Thoracic aorta (tissue), 2 donors: ENCODE measurements at places on chromosomes 2 and 18. TPM values are rescaled to one million over a fixed set of nuclear protein-coding genes. Genes with fewer than 3 reads are reported as not detected.
A peak's percentile ranks its signal among the peaks of the same experiment; 100 is the strongest.

DNA sequence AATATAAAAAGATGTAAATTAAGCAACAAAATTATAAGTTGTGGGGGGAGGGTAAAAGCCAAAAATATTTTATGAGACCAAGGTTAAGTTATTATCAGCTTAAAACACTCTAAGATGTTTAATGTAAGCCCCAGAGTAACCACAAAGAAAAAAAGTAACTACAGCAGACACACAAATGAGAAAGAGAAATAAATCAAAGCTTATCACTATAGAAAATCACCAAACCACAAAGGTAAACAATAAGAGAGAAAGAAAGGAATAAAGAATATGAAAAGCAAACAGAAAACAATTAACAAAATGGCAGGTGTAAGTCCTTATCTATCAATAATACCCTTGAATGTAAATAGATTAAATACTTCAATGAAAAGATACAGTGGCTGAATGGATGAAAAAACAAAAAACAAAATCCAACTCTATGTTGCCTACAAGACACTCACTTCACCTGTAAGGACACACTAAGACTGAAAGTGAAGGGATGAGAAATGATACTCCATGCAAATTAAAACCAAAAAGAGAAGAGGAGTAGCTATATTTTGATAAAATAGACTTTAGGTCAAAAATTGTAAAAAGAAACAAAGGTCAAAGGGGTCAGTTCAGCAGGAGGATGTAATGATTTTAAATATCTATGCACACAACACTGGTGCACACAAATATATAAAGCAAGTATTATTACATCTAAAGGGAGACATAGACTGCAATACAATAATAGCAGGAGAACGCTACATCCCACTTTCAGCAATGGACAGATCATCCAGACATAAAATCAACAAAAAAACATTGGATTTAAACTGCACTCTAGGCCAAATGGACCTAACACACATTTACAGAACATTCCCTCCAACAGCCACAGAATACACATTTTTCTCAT is 80.7 kb downstream of the PTPN2 start:
- DNase-seq = no peak

DNA sequence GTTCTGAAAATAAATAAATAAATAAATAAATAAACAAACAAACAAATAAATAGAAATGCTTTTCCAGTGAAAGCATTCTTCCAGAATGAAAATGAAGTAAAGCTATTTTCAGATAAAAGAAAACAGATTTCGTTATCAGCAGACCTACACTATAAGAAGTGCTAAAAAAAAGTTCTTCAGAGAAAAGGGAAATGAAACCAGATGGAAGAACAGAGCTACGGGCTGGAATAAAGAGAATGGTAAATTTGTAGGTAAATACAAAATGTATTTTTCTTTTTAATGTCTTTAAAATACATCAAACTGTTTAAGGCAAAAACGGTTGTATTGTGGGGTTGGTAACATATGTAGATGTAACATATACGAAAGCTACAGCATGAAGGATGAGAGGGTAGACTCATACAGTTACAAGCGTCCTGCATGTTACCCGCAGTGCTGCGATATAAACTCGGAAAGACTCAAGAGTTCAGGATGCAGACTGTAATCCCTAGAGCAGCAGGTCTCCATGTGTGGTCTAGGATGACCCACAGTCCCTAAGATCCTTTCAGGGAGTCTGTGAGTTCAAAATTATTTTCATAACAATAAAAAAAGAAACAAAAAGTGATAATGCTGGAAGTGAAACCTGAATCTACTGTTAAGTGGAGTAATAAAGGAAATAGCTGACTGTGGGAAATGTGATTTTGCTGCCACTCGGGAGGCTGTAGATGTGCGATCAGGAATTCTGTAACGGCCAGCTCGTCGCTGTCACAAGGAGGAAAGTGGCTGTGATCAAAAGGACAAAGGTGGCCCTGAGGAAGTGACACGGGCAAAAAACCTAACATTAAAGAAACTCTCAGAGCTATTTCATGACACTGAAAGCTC is 5.3 kb upstream of the RAB12 start:
- DNase-seq = no peak

DNA sequence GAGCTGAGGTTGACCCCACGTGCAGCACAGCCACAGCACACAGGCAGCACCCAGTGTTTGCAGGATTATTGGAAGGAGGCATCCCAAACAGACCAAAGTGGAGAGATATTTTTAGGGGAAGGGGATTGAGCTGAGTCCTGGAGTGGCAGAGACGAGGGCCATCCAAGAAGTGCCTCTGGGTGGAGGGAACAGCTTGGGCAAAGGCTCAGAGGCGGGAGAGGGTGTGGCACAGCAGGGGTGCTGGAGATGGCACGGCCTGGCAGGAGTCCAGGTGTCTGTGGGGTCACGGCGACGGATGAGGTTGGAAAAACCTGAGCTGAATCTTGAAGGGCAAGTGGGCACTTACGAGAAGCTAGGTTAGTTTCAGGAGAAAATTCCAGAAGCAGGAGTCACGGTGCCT is 60.6 kb downstream of the INHBB start:
- no peak for DNase-seq

- no peak for DNase-seq
These were observed 461.6 kb downstream of the BCL11A start for GRCh38 chr2:60091894-60092293.

- DNase-seq = no peak
These were observed 21.3 kb downstream of the INHBB start for GRCh38 chr2:120367221-120367620.

DNA sequence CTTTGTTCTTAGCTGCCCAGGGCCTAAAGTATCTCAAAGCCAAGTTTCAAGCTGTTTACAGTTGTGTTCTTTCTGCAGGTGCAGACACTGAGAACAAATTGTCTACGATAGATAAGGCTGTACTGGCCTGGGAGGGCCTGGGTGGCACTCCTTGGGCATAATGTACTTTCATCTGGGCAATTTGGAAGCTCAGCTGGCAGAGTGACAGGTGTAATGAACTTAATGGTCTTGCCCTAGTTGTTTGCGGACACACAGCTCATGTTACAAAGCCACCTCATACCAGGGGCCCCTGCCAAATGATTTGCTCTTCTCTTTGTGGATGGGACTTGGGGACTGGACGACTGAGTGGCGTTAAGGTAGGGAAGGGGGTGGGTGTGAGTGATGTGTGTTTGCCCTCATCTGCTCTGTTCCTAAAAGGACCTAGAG is 4.3 kb downstream of the LDLRAD4 start:
- no peak for DNase-seq

DNA sequence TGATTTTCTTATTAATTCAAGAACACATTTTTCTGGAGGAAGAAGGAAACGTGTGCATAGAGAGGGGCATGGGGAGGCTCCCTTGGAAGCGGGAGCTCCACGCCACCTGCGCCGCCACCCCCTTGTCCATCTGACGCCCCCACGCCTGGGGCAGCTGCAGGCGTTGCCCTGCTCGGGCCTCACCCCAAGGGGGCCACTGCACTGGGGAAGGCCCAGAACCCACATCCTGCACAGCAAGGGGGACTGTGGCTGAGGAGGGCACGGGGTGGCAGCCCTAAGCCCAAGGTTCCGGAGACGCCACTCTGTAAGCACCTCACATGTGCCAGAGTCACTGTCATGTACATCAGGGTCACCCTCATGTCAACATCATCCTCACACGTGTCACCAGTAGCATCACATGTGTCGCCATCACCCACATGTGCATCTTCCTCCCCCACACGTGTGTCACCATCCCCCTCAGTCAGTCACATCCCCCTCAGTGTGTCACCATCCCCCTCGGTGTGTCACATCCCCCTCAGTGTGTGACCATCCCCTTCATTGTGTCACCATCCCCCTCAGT is 486.7 kb upstream of the SALL3 start:
- DNase-seq = no peak

GRCh38 chr2:174286172-174286571 is 37.8 kb upstream of the OLA1 start:
- DNase-seq = no peak

- DNase-seq = no peak
These were observed 367.0 kb upstream of the RAB12 start for GRCh38 chr18:8242151-8242696.

DNA sequence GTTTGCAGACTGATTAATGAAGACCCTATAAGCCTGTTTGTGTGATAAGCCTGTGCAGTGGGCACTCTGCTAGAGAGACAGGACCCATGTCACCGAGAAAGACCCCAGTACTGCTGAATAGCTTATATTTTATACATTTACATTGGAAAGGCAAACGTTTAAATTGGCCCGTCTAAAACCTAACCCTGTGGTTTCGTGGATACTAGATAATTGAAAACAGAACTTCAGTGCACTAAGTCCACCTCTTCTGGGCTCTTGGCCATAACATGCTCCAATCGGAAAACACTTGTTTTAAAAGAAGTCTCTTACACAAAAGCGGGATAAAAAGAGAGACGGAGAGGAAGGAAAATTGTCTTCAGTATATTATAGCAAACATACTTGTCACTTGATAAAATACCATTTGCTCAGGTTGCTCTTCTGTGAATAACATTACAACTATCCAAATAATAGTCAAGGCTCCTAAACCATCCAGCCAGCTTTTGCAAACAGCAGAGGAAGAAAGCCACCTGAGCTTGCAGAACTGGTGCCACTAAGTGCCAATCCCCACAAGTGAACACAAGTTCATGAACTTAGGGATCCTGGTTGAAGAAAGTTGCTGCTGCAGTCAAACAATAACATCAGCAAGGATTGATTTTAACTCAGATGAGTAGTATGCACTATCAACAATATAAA is 218.4 kb upstream of the FN1 start:
- DNase-seq = no peak

DNA sequence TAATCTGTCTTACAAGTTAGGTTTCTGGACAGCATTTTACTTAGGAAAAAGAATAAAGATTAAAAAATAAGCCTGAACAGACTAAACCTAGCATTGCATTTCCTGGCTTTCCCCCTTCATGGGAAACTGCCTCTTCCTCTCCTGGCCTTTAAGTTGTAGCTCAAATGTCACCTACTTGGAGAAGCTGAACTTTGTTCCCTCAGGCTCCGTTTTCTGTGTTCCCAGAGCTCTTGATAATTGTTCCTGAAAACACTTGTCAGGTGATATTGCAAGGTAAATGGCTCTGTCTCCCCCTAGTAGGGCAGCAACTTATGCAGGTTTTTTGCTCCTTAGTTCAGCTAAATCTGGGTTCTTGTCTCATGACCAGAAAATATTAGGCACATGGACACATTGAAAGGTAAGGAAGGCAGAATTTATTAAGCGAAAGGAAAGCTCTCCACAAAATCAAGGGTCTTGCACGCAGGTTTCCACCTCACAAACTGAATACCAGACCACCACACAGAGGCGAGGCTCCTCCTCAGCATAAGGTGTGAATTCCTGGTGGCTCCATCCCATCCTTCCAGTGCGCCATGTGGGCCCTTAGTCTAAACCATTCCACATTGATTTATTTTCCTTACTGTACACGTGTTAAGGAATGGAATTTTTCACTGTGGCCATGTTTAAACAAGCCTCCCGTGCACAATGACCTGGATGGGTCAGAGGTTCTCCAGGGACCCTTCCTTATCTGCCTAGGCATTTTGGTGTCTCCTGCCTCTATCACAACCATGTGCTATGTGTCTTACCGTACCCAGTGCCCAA is 229.3 kb downstream of the HNMT start:
- DNase-seq = no peak

- no peak for DNase-seq
These were observed 26.0 kb upstream of the GLI2 start for GRCh38 chr2:120709608-120710041.

DNA sequence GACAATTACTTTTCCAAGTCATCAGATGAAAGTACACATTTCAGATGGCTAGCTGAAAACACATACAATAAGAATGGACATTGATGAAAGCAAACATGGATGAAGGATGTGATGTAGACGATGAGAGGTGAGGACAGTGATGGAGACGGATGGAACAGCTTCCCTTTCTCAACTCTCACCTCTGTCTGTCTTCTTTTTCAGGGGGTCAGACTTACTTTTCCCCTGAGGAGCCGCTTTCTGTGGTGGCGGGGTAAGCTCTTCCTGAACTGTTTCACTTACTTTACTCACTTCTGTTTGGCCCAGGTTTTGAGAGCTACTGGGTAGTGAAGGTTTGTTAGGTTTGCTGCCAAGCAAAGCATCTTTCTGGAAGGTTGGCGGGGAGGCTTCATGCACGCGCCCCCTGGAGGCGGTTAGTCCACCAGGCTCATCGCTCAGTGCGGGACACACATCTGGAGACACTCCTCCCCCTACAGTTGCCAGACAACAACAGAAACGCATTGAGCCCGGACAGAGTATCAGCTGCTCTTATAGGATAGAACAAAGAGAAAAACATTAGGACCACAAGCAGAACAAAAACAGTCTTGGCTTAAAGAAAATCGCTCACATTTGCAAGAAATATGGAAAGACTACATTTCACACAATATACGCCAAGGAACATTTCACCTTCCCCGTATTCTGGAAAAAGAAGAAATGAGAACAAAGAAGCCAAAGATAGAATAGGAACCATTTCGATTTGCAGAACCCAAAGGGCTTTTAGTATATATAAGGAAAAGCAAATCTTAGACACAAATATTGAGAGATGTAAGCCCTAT is 90.5 kb downstream of the MYOM1 start:
- peak; percentile 37 for DNase-seq

- DNase-seq = no peak
These were observed 158.4 kb downstream of the BCL2 start for GRCh38 chr18:63161032-63161760.

DNA sequence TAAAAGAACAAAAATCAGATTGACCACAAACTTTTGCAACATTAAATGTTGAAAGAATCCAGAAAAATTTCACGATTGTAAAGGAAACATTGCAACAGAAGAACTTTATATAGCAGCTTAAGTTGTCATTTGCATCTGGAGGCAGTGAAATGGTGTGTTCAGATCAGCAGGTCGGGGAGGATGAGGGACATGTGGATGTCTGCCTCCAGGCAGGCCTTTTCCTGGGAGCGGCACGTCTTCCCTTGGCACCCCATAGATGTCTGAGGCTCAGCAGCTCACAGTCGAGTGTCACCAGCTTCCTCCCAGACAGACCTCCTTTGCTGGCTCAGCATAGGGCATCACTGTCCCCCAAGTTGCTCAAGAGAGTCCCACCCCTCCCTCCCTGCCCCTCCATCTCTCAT is 44.3 kb upstream of the ASB1 start:
- DNase-seq = no peak

DNA sequence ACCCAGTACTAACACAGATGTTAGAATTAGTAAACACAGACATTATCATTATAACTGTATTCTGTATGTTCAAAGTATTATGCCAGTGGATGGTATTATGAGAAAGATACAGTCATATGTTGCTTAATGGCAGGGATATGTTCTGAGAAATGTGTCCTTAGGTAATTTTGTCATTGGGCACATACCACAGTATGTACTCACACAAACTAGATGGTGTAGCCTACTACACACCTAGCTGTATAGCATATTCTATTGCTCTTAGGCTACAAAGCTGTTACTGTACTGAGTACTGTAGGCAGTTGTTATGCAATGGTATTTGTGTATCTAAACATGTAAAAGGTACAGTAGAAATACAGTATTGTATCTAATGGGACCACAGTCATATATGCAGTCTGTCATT is 53.8 kb downstream of the GTF3C3 start:
- DNase-seq = no peak

Gene CD226
- total RNA-seq = 3.7 TPM

Gene KRTCAP3
- total RNA-seq = not detected

Gene CDK15
- 8.3 TPM for total RNA-seq

Gene SERPINB5
- total RNA-seq = 0.41 TPM

Gene REG3A
- total RNA-seq = 8.3 TPM

Gene FOSL2
- total RNA-seq = 188 TPM

Gene MATN3
- total RNA-seq = 1.8 TPM

Gene LYPD6B
- not detected for total RNA-seq
